NCI-H510A treated with DMSO at 0.1 percent for 48 hours (cell line): ENCODE measurements at places on chromosomes 2 and 18.

GRCh38 chr2:176085120-176085788 is 1.5 kb upstream of the EVX2 start:
- no peak for DNase-seq

DNA sequence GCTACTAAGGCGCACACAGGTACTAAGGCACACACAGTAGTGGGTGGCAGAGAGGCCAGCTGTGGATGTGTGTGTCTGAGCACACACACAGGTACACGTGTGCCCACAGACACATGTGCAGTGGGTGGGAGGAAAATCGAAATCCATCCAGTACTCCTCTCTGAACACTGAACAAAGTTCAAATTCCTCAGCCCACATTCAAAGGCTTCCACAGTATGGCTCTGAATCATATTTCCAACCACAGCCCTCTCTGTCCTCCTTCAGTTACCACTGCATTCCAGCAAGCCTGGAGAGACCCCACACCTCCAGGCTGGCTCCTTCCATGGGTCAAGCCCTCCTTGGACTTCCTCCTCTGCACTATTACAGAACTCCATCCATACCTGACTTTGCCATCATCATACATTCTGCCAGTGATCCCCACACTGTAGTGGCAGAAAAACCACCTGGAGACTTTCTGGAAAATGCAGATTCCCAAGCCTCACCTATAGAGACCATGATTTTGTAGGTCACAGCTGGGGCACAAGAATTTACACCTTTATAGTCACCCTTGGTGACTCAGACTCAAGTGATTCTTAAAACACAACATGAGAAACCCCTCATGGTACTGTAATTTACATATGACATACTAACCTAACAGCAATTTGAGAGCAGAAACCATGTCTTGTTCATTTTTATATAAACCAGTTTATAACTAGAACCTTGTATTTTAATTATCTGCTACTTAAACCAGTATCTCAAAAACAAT is 31.4 kb downstream of the EPG5 start:
- DNase-seq = no peak

- peak; percentile 77 for DNase-seq
Measured at GRCh38 chr2:65349863-65350262, 82.5 kb downstream of the SPRED2 start.

GRCh38 chr2:238425505-238425978 is 1.2 kb upstream of the ASB1 start:
- peak; percentile 46 for DNase-seq

DNA sequence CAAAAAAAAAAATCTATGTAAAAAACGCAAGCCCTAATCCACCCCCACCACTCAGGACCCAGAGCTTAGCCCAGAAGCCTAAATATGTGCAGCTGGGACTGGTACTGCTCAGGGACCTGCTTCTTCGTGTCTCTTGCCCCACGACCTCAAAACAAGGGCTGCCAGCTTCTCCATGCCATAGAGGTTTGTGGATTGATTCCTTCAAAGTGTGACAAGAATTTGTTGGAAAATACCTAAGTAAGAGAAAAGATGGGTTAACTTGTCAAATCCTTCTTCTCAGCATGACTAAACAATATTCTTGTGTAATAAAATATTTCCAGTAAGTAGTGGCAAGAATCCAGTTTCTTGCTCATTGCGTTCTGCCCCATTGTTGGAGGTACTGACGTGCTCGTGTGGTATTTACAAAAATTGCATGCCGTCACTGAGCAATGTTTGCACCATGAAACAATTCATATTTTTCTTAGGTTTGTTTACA is 825 bp upstream of the SCYGR1 start:
- no peak for DNase-seq

DNA sequence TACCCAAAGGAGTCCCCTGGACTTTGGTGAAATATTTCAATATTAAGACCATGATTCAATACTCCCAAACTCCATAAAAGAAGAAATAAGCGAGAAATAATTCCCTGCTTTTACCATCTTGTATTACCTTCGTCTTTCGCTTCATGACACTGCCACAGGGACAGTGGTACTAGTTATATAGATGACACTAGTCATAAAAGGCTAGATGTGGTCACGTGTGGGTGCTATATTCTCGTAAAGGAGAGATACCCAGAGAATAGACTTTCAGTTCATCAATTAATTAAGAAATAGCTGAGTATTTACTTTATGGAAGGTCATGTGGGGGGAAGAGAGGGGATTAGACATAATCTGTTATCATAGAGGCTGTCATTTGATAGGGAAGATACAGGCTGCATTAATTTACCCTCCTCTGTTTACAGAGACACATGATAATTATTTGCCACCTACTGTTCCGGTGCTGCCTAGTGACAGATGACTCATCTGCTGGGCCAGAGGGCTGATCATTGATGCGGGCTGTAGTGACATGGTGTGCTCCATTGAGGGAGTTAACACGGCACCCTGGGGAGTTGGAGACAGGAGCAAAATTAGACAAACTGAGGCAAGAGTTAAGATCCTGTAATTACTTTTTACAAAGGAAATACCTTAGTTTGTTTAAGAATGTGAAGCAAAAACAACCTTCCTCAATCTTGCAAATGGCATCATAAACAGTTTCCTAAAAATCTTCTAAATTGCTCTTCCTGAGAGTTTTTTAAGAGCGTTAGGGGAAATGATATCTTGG is 78.2 kb upstream of the ITGB6 start:
- DNase-seq = no peak

- DNase-seq = no peak
Measured at GRCh38 chr2:7428454-7429204, 511.4 kb downstream of the RNF144A start.

GRCh38 chr2:28716265-28716865 is 35.3 kb upstream of the PPP1CB start:
- DNase-seq = peak; percentile 91

GRCh38 chr2:11159574-11160170 is 4.4 kb downstream of the SLC66A3 start:
- DNase-seq = no peak

GRCh38 chr2:30867385-30867784 is 60.1 kb upstream of the CAPN13 start:
- no peak for DNase-seq

DNA sequence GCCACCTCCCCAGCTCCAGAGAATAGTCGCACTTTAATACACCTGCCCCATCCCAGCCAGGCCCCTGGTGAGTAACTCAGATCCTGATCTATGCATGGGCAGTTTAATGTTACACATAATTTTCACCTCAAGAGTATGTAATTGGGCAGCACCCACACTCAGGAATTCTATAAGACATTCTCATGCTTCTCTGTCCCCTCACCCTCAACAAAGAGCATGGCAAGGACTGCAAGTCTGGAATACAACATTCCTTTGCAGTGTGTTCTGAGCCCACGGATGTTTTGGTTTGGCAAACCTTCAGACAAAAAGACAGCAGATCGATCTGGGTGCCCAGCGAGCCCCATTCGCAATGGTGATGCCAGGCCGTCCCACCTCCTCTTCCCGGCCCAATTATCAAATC is 4.9 kb upstream of the SLC14A1 start:
- no peak for DNase-seq

GRCh38 chr2:216375286-216375685 is 3.0 kb upstream of the MARCHF4 start:
- no peak for DNase-seq

DNA sequence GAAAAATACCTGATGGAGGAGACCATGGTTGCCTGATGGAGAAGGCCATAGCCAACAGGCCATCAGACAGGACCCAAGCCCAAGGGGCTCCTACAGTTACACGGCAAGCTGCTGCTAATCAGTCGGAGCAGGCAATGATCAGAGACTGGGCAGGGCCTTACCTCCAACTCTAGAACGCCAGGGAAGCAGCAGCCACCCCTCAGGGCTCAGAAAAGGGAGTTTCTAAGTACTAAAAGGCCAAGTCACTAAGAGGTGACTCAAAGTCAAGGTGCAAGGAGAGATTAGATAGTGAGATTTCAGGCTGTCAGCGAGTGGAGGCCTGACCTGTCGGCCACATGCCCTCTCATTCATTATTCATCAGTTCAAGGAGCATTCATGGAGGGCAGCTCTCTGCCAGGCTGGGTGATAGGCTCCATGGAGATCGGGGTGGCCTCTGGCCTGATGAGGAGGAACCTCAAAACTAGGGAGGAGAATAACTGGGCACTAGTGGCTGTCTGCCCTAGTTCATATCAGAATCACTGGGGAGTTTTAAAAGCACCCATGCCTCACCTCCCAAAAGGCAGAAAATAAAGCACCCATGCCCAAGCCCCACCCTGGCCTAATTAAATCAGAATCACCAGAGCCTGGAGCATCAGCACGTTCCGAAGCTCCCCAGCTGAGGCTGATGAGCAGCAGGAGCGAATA is 3.6 kb downstream of the VIL1 start:
- no peak for DNase-seq

GRCh38 chr18:3874581-3874980 is 424.6 kb downstream of the TGIF1 start:
- DNase-seq = peak; percentile 25

- DNase-seq = no peak
Measured at GRCh38 chr18:78640246-78640995, 339.2 kb upstream of the SALL3 start.

DNA sequence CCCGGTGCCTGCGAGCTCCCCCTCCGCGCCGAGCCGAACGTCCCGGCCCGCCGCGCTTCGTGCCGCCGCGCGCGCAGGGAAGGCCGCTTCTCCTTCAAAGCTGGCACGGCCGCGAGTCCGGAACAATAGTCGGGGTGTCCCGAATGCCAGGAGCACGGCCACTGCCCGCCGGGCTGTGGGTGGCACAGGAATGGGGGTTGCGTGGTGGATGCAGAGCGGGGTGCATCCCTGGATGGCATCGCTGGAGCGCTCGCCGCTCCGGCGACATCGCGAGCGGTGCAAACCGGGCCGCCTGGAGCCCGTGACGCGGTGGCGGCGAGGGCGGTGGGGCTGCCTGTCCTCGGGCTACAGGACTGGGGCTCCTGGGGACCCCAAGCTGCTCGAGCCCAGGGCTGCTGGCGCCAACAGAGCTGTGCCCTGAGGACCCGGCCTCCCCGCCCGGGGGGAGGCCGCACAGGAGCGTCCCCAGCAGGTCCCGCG is 1.1 kb upstream of the SATB2 start:
- no peak for DNase-seq

GRCh38 chr2:183543731-183544130 is 419.5 kb downstream of the NUP35 start:
- DNase-seq = peak; percentile 18

- DNase-seq = no peak
Measured at GRCh38 chr2:176202491-176202890, 14.0 kb downstream of the HOXD1 start.

DNA sequence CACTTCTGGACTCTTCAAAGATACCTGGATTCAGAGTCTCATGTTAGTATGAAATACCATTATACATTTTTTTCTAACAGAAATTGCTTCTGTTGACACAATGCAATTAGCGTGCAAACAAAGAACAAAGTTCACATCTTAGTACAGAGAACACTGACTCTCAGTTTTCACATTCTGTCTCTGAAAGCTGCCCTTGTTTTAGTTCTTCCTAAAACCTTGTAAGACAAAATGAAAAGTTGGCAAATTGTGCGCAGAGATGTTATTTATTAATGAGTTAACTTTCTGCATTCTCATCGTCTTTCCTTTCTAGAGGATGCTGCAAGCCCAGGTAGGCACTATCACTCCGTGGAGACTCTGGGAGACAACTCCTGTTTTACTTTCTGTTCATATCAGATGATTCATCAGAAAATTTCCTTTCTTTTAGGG is 377.3 kb upstream of the POU3F3 start:
- no peak for DNase-seq

DNA sequence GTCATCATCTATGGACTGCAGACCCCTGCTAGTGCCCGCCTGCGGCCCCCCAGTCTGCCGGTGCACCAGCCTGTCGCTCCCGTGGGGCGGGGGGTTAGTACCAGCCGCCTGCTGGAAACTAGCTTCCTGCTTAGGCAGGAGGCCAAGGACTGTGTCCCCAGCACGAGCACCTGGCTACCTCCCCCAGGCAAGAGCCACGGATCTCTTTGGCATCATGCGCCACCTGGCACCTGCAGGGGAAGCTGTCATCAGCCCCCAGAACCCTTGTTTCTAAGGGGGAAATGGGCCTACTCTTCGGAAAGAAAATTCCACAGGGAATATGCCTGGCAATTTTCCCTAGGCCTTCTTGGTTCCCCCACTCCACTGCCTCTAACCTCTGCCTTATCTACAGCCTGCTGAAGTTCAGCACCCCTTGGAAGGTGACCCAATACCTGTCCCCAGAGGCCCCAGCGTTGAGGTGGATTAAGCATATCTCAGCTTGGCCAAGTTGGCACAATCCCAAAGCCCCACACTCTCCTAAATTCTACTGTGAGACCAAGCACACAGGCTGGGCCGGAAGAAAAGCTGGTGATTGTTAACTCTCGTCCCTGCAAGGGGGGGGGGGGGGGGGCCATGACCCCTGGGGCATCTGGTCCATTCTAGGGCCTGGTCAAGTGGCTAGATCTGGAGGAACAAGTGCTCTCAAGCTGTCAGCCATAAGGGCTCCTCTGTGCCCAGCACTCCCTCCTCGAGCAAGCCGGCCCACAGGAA is 62.0 kb upstream of the POMC start:
- DNase-seq = peak; percentile 9

- DNase-seq = no peak
Measured at GRCh38 chr18:8610459-8610851, 1.2 kb downstream of the RAB12 start.

DNA sequence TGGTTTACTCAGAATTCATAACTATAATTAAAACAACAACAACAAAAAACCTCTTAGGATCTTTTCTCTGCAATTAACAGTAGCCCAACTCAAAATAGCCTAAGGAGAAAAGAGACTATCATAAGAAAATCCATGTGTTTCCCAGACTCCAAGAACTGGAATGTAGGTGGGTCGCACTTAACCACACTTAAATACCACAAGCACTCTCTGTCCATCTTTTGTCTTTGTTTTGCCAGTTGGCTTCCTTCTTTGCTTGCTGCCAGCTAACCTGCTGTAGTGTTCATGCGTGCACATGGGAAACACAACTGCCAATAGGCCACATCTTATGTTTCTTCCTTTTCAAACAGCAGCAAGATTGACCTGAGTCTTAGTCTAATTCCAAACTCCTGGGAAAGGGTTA is 24.1 kb upstream of the ACVR1 start:
- DNase-seq = peak; percentile 17

DNA sequence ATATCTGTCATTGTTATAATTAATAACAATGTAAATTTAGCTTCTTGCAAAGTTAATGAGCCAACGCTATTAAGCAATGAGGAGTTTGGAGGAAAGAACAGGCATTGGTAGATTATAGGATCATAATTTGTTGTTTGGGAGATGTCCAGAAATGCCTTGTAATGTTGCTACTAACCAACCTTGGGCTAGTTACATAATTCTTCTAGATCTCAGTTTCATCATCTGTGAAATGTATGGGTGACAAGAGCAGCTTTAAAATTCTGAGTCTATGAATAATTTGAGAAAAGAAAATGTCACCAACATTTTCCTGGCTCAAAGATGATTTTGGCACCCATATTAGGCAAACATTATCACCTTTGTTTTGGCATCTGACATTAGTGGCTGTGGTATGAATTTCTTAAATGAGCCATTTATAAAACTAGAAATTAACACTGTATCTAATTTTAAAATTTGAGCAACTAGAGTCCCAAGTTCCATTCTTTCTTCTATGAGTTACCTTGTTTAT is 2.9 kb downstream of the TMEM178A start:
- DNase-seq = no peak

GRCh38 chr2:66541646-66542045 is 106.7 kb downstream of the MEIS1 start:
- DNase-seq = no peak

GRCh38 chr2:240162531-240162930 is 22.1 kb upstream of the OTOS start:
- no peak for DNase-seq

- no peak for DNase-seq
Measured at GRCh38 chr2:163757814-163758213, 22.0 kb upstream of the FIGN start.
